Fibroblast of villous mesenchyme (primary cell): ENCODE measurements at places on chromosomes 2 and 18. TPM values are rescaled to one million over a fixed set of nuclear protein-coding genes. Genes with fewer than 3 reads are reported as not detected.

DNA sequence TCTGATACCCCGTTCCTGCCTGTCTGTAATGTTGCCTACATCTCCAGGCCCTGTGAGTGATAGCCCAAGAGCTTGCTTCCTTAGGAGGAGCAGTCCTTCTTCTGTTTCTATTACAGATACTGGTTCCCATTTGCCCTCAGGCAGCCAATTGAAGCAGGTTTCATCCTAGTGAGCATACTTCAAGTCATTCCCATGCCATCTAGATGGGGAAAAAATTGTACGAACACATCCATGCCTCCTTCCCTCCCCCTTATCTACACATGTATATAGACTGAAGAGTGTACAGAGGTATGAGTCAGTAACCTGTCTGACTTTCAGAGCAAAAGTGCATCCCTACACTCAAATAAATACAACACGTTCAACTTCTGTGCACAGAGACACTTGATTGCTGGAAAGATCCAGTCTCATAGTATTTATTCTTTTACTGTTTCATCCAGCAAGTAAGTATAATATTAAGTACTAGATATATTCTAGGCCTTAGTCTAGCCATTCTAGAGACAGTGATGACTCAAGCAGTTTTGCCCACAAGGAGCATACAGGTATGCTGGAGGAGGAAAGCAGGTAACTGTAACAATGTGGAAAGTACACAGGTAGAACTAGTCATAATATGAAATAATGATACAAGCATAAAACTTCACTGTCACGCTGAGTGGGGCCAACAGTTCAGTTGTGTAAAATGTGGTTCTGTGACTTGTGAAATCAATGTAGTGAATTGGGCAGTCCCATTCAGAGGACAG is 153.4 kb downstream of the MGAT5 start:
- no peak for DNase-seq

The CXCR1 gene
- total RNA-seq = not detected in 2 replicates

DNA sequence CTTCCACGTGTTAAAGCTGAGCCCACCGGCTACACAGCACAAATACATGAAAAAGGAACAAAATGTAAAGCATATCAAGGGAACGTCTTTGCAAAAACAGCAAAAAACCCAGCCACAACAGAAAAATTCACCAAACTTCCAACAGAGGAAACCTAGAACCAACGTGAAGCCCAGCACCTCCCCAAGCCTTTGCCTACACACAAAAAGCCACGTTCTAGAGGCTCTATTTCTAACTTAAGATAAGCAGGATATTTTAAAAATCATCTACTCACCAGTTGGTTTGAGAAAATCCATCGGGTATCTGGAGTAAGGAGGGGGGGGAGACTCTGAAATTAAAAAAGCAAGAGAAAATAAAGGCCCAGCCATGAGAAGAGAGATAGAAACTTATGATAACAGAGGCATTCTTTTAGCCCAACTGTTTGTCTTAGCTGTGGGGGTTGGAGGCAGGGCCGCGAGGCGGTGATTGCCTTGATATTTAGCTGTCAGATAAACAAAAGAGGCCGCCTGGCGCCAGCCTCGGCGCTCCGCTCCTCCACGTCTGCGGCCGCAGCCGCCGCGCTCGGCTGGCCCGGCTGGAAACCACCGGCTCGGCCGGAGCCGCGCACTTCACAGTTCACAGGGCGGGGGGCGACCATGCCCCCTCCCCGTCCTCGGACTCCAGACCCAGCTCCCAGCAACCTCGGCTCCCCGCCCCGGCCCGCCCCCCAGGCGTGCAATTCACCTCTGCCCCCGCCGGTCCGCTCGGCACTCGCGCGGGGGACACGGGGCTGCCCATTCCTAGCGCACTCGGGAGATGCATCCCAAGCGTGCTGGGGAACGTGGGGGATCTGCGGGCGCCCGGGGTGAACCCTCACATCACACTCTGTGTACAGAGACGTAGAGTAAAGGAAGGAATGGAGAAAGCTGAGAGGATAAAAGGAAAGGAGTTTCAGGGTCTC is 2.4 kb downstream of the SMAD7 start:
- DNase-seq = peak; percentile 87

GRCh38 chr2:219574484-219575311 is 2.6 kb downstream of the INHA start:
- DNase-seq = no peak

- no peak for DNase-seq
These were observed 279.0 kb upstream of the FIGN start for GRCh38 chr2:164014791-164015190.

GRCh38 chr2:237627441-237628246 is at the start of gene LRRFIP1:
TSS of gene LRRFIP1 (plus strand) at chr2:237627587. CDS start at chr2:237627645, 58 bp downstream.
- peak; percentile 26 for DNase-seq

DNA sequence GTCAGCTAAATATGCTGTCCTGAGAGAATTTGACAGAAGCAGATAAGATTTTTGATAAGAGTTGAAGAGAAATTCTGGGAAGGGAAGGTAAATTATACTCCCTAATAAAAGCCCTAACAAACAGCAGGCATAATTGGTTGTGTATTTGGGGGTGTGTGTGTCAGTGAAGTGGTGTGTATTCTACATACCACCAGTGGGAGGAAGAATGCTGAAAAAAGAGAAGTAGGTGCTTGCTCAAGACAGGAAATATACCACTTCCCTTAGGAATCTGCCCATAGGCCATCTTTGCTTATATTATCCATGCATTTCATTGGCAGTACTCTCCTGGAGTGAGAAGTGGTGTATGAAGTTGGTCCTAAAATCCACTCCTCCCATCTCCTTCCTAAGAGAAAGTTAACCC is 76.2 kb downstream of the FMNL2 start:
- DNase-seq = no peak

GRCh38 chr2:62578803-62579640 is 73.0 kb upstream of the TMEM17 start:
- peak; percentile 64 for DNase-seq

The SLC9A2 gene
- not detected in 2 replicates for total RNA-seq

GRCh38 chr2:70767699-70768589 is at the start of gene ADD2:
TSS of gene ADD2 (minus strand) at chr2:70768200. CDS start at chr2:70706408, 61,792 bp downstream.
- DNase-seq = peak; percentile 2

The GAREM2 gene
- 0.97 and 2.2 TPM in 2 replicates for total RNA-seq

GRCh38 chr2:6111781-6112261 is 419.6 kb downstream of the SOX11 start:
- no peak for DNase-seq

GRCh38 chr2:175914846-175915245 is 87.2 kb downstream of the LNPK start:
- no peak for DNase-seq

- peak; percentile 12 for DNase-seq
These were observed 23.4 kb upstream of the RPL31 start for GRCh38 chr2:100978582-100979191.

- no peak for DNase-seq
These were observed 60.0 kb downstream of the TNS1 start for GRCh38 chr2:217942731-217943335.

- no peak for DNase-seq
These were observed 142.8 kb upstream of the ID2 start for GRCh38 chr2:8538931-8539621.

DNA sequence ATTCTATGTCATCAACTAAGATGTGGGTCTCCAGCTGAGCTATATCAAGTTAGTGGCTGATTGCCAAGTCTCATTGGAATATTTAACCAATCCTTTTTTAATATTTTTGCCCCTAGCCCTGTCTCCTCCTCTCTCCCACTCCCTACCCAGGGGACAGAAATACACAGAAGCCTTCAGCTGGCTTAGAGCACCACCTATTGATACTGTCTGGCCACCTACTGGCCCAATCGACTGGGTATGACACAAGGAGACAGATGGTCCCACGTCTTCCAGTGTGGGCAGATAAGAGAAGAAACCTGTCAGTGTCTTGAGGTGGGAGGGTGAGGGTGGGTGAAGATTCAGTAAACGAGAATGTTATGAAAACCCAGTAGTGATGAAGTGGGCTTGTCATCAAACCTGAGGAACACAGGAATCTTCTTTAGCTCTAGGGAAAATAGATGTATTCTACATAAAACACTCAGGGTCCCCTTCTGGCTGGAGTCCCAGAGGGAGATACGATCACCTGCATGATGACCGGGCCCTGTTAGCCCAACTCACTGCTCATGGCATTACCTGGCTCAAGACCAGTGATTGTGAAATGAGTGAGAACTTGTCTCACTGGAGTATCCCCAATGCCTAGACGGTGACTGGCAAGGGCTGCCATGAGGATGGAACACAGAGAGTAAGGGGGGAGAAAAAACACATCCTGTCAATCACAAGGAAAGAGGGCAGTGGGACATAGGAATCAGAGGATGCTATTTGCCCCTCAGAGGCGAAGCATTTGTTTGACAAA is 26.7 kb downstream of the POLR1A start:
- DNase-seq = peak; percentile 78

The THSD7B gene
- total RNA-seq = 0.32 and 1.3 TPM in 2 replicates

- DNase-seq = no peak
These were observed 136.7 kb upstream of the DAPL1 start for GRCh38 chr2:158658396-158658795.

DNA sequence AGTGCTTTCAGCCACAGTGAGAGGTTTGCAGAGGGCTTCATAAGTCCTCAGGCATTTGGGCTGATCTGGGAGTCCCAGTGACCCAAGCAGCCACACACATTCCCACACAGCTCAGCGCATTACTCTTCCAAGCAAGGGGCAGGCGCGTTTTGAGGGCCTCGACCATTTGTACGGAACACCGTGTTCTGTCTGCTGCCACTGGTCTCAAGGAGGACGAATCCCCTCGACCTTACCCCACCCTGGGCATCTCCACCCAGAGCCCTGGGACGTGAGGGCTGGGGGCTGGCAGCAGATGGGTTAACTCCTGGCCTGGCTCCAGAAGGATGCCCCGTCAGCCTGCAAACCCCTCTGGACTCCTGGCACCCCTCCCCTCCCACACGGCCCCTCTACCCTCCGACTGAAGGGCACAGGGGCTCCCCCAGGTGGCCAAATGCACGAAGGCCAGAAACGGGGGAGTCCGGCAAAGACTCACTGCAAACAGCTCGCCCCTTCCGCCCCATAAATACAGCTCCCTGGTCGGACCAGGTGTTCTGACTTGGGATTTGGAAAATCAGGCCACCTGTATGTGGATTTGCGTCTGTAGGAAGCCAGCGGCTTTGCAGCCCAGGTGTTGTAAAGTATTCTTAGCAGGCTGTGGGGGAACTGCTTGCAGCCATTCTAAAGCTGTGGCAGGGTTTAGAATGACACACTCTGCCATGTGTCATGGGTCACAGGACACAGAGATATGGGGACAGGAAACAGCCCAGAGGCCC is 33.6 kb upstream of the PTMA start:
- DNase-seq = peak; percentile 60

- DNase-seq = peak; percentile 62
These were observed 9.8 kb downstream of the TUBB6 start for GRCh38 chr18:12317664-12318333.

- peak; percentile 27 for DNase-seq
These were observed 1.4 kb downstream of the LAMA1 start for GRCh38 chr18:7116001-7116730.

DNA sequence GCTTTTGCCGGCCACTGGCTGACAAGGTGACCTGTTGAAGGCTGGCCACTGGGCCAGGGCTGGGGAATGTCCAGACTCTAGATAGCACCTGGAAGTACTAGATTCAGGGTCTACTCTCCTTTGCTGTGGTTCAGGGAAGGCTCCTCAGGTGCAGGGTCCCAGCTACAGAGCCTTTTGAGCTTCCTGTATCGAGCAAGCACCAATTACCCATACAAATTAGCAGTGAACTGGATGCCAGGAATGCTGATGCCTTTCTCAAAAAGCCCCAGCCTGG is 213.4 kb downstream of the CYP26B1 start:
- DNase-seq = no peak

GRCh38 chr18:12476955-12477354 is 69.2 kb downstream of the PRELID3A start:
- DNase-seq = no peak

GRCh38 chr18:60018618-60019462 is 119.0 kb downstream of the PMAIP1 start:
- DNase-seq = peak; percentile 49

The PSMD14 gene
- 97.3 and 121 TPM in 2 replicates for total RNA-seq

The ZNF532 gene
- 45.1 and 45.8 TPM in 2 replicates for total RNA-seq

The EVX2 gene
- under 0.01 TPM in 1 of 2 replicates, not detected in the other for total RNA-seq

DNA sequence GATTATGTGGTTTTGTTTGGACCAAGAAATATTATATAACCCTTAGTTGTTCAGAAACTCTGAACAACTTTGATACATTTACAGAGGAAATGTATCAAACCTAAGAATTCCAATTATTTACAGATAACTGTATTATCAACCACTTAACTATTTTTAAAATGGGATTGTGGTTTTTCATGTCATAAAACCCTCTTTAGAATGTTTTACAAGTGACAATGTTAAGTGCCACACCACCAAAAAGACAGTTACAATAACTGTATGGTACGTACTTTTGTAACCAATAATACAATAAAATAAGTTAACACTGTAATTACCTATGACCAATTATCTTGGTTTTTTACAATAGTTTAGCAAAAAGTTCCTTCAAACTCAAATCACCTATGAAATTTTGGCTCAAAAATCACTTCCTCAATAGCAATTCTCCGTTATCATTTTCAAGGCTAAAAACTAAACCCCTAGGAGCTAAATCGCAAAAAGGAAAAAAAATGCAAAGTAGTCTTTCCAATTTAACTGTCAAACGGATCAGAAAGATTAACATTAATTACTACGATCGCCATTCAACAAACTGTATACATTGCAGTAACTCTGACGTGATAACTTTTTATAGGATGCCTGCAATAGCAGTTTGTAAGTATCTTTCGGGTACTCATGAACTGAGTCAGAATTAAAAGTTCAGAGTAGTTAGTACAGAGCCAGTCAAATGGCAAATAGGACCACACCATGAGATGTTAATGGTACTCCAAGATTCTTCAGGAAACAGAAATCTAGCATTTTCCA is 1.5 kb downstream of the ROCK1 start:
- peak; percentile 51 for DNase-seq

DNA sequence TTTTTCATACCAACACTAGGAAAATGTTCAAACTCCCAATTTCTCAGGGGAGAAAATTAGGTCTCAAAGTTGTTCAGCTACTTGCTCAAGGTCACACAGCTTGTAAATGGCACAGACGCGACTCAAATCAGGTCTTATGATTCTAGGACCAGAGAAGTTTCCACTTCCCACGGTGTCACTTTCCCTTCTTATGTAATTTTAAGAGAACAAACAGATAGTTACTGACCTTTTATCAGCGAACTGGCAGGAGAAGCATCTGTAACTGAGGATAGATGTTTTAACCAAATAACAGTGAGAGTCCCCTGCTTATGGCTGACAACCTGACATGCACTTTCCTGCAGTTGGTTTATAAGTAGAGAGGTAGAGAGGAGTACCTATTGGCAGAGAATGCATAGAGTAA is 2.1 kb upstream of the KCNJ3 start:
- no peak for DNase-seq

GRCh38 chr2:119490653-119491195 is 33.6 kb downstream of the SCTR start:
- DNase-seq = no peak

The SFTPB gene
- not detected in 2 replicates for total RNA-seq

DNA sequence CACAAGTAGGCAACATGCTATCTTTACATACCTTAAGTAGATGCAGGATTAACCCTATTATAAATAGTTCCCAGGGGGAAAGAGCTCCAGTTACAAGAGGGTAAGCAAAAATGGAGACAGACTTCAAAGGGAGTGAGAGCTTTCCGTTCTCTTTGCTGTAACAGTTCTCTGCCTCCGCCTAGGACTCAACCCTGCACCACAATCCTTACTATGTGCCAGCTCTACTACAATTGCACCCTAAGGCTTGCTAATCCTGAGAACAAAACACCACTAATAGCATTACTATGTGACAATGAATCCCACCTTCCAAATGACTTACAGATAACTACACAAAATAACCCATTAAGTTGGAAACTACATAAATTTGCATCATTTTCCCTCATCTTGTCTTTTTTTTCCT is 7.7 kb downstream of the ZBTB14 start:
- no peak for DNase-seq
